Jurkat, Clone E6-1 (cell line): ENCODE measurements at places on chromosomes 1 and 21.

- DNase-seq: no peak
These were observed 1637.4 kb upstream of the PRMT6 start for GRCh38 chr1:105419030-105419429.

- no peak for DNase-seq
These were observed 9.4 kb downstream of the KIRREL1 start for GRCh38 chr1:158002631-158003405.

DNA sequence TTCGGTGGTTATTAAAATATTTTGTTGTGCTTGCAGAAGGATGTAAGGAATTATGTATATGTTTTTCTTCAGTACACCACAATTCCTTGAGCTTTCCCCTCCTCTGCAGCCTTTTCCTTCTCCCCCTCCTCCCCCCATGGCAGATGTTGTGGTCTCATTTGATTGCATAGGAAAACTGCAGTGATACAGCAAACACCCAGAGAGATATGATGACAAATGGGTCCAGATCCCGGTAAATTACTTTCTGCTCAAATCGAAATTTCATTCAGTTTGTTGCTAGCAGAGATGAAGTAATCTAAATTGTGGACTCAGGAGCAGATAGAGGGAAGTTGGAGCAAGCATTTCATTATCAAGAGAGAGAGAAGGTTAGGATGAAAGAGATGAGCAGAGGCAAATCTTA lies 9.9 kb downstream of the LMO4 start:
- DNase-seq: no peak

DNA sequence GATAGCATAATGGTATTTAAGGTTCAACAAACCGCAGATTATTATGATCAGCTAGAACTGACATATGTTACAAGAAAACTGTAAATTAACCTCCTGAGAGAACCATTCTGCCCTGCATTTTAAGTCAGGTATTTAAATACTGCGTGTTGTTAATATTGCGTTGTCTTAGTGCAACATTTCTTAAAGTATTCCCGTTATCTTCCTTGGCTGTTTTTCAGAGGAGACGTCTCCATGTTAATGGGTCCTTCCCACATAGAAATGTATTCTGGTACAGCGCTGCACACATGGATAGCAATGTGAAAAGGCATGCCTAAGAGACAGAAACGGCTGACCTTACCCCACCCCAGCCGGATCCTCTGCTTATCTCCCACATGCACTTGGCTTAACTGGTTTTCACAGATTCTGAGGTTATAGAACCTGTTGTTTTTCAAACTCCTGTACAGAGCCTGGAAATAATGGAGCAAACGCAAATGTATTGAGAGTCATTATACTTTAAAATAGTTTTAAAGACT lies 22.8 kb upstream of the DEGS1 start:
- no peak for DNase-seq

DNA sequence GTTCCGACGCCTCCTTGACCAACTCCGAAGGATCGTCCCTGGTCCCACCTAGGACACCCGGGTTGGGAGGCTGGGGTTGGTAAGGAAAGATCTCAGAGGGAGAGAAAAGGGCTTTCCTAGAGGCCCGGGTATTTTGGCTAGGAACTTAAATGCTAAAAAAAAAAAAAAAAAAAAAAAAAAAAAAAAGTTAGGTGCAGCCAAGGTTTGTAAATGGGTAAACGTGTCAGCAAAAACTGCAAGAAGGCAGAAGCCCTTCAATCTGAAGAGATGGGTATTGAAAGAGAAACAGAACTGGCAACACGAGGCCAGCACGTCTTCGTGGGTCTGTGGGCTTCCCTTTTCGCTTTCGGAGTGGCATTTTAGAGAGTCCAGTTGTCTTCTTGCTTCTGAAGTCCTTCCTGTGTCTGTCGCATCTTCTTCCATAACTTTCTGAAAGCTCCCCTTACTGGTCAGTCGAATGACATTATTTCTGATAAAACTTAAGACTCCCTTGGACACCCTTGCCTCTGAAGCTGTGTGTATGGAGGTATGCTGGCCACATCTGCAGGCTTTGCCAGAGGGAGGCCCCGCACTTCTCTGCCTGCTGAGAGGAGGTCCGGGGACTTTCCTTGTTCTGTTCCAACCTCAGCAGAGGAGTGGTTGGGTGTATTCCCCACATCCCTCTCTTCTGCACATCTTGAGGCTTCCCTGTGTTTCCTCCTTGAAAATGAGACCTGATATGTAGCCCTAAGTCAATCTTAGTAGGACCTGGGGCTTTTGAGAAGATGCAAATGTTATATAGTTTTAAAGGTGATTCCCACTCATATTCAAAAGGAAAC lies 745 bp downstream of the RCSD1 start:
- no peak for DNase-seq

- DNase-seq: no peak
These were observed 10.3 kb downstream of the LMNA start for GRCh38 chr1:156124557-156125483.

GRCh38 chr1:156117414-156118176 lies 3.1 kb downstream of the LMNA start:
- DNase-seq: no peak

DNA sequence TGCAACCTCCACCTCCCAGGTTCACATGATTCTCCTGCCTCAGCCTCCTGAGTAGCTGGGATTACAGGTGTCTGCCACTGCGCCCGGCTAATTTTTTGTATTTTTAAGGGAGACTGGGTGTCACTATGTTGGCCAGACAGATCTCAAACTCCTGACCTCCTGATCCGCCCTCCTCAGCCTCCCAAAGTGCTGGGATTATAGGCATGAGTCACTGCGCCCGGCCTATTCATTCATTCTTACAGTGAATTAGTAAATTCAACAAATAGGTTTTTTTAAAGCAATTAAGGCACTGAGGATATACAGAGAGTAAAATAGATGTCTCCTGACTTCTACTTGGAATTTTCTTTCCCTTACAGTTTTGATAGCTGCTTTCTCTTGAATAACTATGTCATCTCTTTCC lies 43.5 kb downstream of the CDC42 start:
- no peak for DNase-seq

DNA sequence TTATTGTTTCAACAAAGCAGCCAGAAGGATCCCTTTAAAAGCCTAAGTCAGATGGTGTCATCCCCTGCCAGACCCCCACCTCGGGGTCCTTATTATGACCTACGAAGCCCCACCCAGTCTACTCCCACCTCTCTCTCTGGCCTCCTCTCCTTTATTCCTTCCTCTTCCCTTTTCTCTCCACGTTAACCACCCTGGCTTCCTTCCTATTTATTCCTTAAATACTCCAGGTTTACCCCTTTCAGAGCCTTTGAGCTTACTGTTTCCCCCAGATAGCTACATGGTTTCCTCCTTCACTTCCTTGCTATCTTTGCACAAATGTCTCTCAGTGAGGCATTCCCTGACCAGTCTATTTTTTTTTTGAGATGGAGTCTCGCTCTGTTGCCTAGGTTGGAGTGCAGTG lies 12.0 kb upstream of the SLC9A1 start:
- no peak for DNase-seq

- no peak for DNase-seq
These were observed 841 bp downstream of the CENPF start for GRCh38 chr1:214603819-214604252.

- peak; percentile 31 for DNase-seq
These were observed 28.6 kb upstream of the ZFP69B start for GRCh38 chr1:40421431-40422384.

DNA sequence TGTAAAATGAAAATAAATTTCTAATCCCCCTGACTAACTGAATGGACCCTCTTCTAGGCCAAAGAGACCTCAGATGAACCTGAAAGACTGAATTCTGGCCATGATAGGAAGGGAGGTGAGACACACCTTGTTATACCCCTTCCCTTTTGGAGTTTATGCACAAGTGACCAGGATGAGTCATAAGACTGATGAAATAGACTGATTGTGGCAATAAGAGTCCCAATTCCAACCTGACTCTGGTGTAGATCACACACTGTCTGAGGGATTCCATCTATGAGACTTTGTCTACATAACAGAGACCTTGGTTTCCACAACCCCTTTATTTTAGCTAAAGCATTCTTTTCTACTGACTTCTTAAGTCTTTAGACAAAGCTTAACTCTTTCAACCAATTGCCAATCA lies 13.5 kb upstream of the OR2G2 start:
- DNase-seq: no peak

DNA sequence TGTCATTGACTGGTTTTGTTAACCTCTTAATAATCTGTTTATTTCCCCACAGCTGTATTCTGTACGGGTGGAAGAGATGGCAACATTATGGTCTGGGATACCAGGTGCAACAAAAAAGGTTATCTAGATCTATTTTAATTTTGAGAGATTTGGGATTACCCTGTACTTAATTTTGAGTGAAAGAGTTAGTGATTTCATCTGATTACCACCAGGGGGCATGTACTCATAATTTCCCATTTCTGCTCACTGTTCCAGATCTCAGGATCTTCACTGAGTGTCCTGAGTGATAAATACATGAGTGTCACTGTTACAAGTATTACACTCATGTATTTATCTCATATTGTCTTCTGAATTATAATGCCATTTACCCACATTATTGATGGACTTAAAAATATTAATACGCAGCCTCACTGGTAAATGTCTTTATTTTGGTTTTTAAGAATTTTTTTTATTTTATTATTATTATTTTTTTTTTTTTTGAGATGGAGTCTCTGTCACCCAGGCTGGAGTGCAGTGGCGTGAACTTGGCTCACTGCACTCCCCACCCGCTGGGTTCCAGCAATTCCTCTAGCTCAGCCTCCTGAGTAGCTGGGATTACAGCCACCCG lies 27.4 kb downstream of the DTL start:
- DNase-seq: no peak

- DNase-seq: no peak
These were observed 114.0 kb downstream of the KCNN3 start for GRCh38 chr1:154755858-154756730.

GRCh38 chr1:54112027-54112426 lies 40.8 kb downstream of the CDCP2 start:
- no peak for DNase-seq

- DNase-seq: no peak
These were observed 20.8 kb downstream of the PPFIA4 start for GRCh38 chr1:203046984-203047630.

DNA sequence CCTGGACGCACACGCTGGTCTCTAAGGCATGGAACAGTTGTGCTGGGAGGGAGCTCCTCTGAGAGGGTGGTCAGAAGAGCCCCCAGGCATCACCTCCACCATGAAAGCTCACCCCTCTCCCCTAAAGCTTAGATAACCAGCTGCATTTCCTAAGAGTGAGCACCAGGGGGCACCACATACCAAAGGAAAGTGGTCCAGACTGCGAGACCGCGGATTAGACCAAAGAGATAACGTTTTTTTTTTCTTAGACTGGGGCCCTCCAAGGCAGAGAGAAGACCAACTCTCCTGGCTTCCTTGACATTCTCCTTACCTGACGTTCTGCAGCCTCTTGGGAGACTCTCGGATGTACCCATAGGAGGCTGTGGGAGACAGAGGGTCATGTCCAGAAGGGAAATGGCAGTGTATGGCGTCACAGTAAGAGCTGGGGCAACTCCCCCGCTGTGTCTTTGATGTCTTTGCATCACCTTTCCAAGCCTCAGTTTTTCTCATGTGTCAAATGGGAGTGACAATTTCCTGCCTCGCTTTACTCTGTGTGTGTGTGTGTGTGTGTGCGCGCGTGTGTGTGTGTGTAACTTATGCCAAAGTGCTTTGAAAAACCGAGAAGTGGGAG lies 12.3 kb upstream of the IFNLR1 start:
- DNase-seq: peak; percentile 60

DNA sequence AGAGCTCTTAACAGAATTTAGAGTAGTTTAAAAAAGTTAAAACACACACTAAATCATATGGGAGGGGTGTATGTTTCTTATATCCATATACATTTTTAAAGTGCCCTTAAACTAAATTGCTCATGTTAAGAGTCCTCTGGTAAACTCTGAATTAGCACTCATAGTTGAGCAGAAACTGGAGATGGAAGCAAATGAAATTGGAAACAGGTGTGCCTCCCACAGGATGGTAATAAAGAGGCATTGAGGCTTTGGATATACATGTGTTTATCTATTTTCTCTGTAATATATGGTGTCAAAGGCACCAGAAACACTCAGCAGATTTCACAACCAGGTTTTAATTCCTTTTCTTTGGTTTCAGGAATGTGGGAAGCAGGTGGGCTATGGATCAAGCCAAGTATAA lies 188.6 kb downstream of the HS2ST1 start:
- DNase-seq: no peak
